ENCODE measurements at places on chromosomes 13 and 19.
A peak's percentile ranks its signal among the peaks of the same experiment; 100 is the strongest.

DNA sequence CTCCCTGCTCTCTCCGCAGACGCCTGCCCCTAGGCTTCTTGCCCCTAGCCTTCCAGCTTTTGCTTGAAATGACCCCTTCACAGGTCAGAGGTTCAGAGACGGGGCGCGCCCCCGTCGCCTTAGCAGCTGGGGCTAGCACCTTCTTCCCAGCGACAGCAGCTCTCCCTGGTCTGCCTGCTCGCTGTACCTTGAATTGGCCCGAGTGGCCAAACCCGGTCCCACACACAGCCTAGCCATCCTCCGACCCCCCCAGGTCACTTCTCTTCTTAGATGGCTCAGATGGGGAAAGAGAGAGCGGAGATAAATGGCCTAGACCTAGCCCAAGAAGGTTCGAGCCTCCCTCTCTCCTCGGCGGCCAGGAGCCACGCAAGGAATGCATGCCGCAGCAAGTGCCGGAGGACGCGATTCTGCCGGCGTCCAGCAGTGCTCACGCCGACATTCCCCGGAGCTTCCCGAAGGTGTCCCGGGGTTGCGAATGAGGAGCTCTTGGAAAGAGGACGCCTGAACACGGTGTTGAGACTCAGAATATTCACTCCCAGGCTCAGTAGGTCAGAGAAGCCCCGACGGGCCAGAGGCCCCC, 1.3 kb downstream of the CDX2 start:
- DNase-seq, result no peak

DNA sequence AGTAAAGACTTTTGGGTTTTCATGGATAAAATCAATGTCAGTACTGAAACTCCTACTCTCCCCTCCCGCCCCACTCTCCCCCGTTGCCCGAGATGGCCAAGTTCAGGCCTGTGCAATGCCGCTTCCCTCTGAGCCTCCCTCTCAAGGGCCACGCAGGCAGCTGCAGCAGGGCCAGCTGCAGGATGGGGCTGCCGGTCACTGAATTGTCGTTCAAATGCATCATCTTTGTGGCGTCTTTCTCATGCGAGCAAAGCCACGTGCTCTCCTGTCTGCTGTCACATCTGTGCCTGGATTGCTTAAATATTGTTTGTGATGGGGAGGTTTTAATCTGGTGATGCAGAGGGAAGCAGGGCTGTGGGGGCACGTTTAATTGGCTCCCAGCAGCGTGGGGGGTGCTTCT, 26.6 kb downstream of the SHISA2 start:
- DNase-seq, result no peak

DNA sequence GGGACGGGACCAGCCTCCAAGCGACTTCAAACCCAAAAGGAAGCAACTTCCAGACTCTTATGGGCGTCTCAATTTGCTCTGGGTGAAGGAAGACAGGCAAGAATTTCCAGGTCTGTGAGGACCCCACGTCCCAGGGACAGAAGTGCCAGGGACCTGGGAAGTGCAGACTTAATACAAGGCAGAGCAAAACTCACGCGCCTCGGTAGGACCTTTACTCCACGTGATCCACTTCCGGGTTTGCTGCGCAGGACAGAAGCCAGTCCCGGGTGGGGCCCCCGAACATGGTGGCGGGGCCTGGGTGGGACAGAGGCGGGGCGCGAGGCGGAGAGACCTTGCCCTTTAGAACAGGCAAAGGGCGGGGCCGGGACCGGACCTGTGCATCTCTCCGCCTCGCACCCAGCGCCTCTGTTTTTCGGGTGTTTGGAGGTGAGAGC, 9.3 kb downstream of the ZNF611 start:
- no peak for DNase-seq

DNA sequence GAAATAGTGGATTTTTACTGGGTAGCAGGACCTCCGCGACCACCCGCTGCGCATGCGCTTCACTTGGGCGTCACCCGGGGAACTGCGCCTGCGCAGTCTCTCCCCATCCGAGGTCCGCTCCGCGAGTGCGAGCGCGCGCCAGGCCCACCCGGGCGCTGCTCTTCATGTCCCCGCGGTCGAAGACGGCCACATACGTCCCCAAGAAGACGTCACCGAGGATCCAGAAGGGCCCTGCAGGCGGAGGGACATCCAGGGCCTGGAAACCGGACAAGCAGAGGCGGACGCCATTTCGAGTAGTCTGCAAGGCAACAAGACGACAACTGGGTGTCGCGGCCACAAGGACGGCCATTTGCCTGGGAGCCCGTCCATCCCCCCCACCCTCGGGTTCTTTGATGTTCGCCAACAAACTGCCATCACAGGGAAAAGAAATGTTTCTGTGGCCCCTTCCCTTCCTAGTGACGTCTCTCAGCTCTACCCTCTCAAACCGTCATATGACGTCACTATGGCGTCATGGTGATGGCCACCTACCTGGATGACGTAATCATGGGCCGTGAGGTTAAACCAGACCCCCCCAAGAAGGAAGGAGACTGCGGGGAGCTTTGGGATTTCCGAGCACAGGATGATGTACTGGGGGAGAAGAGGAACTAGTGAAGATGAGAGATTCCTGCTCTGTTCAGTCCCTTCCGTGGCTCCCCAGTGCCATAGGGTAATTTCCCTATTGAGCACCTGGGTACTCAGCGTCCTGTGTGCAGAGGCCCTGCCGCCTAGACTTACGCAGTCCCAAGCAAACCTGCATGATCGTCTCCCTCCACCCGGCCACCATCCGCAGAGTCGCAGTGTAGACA, 6.7 kb downstream of the NAPSA start:
- DNase-seq, result peak; percentile 68

- DNase-seq, result no peak
These were observed 14.3 kb downstream of the COL5A3 start for GRCh38 chr19:9995999-9996398.

GRCh38 chr19:21910318-21910717, 74.3 kb upstream of the ZNF43 start:
- DNase-seq, result no peak

- DNase-seq, result no peak
These were observed 37.0 kb downstream of the ABCC4 start for GRCh38 chr13:95264225-95264624.

DNA sequence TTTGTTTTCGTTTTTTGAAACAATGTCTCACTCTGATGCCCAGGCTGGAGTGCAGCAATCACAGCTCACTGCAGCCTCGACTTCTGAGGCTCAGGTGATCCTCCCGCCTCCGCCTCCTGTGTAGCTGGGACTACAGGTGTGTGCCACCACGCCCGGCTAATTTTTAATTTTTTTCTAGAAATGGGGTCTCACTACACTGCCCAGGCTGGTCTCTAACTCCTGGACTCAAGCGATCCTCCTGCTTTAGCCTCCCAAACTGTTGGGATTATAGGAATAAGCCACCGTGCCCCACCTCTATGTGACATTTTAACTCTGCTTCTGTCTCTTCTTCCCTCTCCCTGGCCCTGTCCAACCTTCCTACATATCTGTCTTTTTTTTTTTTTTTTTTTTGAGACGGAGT, 5.1 kb downstream of the ATP1A3 start:
- DNase-seq, result no peak

GRCh38 chr19:42143341-42144234, 11.3 kb upstream of the POU2F2 start:
- DNase-seq, result no peak

GRCh38 chr13:105598529-105598928, 936.9 kb downstream of the EFNB2 start:
- DNase-seq, result no peak

DNA sequence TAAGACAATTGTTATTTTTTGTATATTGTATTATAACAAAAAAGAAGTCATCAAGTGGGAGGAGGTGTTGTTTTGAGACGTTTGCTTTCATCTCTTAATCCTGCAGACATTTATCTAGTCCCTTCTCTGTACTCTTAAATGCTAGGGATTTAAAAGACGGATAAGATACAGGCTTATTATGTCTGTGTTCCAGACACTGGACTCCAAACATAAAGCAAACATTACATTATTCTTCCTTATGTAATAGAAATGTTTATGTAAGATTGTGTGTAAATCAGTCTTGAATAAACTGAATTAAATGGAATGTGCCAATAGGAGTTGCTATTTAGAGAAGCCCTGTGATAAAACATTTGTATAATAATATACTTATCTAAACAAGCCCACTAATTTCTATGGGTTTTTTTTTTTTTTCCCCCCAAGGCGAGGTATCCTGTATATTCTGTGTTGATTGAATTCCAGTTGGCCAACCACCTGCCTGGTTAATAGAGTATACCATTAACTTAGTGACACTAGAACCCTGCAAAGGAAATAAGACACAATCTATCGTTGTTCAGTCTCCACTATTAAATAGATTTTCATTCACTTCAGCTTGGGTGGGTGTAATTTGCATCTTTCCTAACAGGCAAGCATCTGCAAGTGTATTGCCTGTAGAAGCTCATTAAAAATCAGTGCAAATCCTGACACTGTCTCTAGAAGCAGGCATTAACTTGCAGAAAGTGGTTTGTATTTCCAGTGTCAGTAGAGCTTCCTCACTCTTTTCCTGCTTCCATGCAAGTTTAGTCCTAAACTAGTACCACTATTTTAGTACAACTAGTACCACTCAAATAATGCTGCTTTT, 69.0 kb downstream of the LRCH1 start:
- DNase-seq, result no peak

All from liver (tissue), 10 donors.